Fibroblast of skin of back (primary cell): ENCODE measurements at places on chromosomes 16 and 17.

DNA sequence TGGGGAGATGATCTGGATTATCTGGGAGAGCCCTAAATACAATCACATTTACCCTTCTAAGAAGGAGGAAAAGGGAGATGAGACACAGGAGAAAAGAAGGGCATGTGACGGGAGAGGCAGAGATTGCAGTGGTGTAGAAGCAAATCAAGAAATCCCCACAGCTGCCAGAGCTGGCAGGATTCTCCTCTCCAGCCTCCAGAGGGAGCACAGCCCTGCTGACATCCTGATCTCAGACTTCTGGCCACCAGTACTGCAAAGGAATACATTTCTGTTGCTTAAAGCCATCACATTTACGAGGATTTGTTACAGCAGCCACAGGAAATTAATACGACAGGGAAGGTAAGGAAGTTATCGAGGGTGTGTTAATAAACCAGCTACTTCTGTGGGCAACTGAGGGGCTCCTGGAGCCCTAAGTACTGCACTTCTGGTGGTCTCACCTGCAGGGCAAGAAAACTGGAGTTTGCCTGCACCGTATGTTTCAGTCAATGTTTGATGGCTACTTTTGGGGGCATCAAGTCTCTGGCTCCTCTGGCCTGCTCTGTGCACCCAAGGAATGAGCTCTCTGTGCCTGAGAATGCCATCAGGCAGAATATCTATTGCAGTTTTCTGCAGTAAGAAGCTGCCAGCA, 22.9 kb upstream of the CDH13 start:
- DNase-seq: peak; percentile 65

- no peak for DNase-seq
Measured at GRCh38 chr16:65644821-65645220, 523.0 kb upstream of the CDH11 start.

DNA sequence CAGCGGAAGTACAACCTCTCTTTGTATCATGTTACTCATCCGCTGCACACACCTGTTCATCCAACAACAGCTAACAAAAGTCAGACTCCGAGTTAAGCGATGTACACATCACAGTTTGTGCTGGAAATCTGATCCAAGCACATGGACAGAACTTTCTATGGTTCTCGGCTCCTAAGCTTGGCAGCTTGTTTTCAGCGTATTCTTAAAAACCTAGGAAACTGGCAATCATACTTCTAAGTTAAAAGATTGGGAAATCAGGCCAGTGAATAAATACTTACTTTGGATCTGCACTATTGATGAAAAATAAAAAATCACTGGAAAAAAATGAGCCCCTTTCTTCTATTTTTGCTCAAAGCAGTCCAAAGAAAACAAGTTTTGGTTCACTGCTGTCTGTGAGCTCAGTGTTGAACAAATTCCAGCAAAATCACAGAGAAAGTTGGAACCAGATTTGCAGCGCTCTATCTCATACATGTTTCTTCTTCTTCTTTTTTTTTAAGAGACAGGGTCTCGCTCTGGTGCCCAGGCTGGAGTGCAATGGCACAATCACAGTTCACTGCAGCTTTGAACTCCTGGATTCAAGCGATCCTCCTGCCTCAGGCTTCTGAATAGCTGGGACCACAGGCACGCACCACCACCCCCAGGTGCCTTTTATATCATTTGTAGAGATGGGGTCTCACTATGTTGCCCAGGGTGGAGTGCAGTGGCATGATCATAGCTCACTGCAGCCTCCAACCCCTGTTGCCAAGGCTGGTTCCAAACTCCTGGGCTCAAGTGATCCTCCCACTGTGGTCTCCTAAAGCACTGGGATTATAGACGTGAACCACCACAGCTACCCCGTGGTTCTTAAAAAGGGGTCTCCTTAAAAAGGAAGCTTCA, 71.6 kb upstream of the CREBBP start:
- peak; percentile 51 for DNase-seq

- DNase-seq: peak; percentile 7
Measured at GRCh38 chr16:5428932-5429331, 331.3 kb upstream of the EEF2KMT start.

DNA sequence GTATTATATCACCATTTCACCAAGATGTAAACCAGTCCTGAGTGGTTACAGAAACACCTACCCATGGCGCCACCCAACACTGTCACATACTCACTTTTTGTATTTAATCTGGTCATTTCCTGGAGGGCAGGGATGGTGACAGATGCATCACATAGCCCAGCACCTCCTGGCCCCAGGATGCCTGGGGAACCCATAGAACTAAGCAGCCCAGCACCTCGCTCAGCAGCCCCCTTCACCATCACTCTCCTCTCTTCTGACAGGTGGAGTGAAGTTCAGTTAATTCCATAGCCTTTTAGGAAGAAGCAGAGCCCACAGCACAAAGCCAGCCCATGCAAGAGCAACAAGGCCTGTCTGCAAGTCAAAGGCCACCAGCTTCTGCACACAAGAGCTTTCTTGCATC, 27.5 kb downstream of the MYLK3 start:
- no peak for DNase-seq

- peak; percentile 98 for DNase-seq
Measured at GRCh38 chr17:66549731-66550207, 247.4 kb downstream of the PRKCA start.

GRCh38 chr16:48158296-48158695, 2.5 kb upstream of the ABCC12 start:
- DNase-seq: peak; percentile 80

DNA sequence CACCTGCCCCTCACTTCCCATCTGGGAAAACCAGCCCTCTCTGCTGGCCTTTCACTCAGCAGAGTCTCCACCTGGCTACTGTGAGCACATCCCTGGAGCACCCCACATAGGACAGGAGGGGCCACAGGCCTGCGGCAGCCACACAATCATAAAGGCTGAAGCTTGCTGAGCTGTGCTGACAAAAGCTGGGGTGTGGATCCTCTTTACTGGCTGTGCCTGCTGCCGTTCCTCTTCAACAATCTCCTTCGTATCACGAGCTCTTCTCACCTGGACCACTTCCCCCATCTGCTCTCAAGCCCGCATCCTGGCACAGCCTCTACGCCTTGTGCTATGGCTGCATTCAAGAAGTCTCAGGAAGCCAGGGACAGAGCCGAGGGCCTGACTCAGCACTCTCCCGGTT, 86.1 kb downstream of the ZNF778 start:
- no peak for DNase-seq

DNA sequence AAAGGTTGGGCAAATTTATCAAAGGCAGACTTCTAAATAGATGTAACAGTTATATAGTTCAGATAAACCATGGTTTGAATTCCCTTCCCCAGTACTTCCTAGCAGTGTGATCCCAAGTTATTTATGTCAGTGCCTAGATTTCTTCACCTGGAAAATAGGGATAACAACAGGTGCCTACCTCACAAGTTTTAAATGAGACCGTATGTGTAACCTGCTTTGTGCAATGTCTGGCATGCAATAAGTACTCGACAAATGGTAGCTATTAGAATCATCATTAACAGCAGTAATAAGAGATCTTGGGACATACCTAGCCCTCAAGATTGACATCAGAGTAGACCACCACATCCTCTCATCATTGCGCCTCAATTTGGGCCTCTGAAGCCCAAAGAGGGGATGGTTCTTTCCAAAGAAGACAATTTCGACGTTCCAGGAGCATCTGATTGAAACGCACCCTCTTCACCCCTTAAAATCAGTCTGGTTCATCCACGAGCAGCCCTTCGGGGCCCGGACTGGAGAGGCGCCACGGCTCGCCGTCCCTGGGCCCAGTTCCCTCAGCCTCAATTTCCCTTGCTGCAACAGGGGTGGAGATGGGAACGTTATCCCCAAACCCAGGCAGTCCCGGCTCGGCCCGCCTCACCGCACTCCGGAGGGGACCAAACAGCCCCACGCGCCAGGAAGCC, 541 bp downstream of the ACACA start:
- DNase-seq: no peak

DNA sequence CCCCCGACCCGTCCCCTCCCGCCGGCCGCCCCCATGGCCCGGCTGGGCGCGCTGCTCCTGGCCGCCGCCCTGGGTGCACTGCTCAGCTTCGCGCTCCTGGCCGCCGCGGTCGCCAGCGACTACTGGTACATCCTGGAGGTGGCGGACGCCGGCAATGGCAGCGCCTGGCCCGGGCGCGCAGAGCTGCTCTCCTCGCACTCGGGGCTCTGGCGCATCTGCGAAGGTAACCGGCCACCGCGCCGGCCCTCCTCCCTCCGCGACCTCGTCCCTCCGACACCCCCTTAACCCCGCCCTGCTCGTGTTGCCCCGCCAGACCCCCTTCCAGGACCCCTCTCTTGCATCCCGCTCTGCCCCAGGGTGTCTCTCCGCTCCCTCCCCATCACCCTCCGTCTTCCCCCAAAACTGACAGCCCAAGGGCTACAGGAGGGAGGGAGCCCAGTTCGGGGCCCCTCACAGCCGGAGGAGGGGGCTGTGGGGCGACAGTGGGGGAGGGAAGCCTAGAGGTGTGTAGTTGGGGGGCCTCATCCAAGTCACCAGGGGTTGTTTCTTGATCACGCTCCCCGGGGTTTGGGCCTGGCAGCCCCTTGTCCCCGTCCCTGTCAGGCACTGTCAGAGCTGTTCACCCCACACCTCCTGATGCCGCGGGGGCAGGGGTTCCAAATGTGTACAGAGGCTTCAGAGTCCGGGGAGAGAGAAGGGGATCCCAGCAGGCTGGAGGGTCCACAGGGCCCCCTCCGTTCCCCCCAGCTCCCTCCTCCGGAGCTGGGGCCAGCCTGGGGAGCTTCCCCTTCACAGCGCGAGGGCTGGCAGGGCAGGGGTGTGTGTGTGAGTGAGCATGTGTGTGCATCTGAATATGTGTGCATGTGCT, 794 bp downstream of the TMEM235 start:
- DNase-seq: no peak

- DNase-seq: no peak
Measured at GRCh38 chr17:74645010-74645409, 21.5 kb upstream of the CD300E start.

GRCh38 chr16:66894948-66895688, 14.8 kb downstream of the PDP2 start:
- peak; percentile 66 for DNase-seq

DNA sequence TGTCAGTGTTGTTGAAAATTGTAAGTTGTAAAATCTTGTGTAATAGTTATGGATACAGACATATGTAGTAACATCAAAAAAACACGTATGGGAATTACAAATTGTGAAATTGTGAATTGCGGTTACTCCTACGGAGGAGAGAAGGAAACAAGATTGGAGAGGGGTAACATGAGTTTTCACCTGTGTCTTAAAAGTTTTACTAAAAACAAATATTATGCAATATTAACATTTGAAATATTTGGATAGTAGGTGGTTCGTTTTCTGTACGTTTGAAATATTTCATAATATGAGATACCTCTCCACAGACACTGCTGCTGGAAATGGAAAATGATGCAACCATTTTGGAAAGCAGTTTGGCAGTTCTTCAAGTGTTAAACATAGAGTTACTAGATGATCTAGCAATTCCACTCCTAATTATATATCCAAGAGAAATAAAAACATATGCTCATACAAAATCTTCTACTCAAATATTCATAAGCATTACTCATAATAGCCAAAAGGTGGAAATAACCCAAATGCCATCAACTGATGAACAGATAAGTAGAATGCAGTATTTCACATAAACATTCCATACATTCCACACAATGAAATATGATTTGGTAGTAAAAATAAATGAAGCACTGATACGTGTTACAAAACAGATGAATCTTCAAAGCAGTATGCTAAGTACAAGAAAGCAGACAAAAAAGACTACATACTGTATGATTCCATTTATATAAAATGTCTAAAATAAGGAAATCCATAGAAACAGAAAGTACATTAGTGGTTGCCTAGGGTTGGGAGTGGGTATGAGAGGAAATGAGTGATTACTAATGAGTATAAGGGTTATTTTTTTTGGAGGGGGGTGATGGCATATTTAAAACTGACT, 40.7 kb upstream of the ABCA10 start:
- peak; percentile 92 for DNase-seq

DNA sequence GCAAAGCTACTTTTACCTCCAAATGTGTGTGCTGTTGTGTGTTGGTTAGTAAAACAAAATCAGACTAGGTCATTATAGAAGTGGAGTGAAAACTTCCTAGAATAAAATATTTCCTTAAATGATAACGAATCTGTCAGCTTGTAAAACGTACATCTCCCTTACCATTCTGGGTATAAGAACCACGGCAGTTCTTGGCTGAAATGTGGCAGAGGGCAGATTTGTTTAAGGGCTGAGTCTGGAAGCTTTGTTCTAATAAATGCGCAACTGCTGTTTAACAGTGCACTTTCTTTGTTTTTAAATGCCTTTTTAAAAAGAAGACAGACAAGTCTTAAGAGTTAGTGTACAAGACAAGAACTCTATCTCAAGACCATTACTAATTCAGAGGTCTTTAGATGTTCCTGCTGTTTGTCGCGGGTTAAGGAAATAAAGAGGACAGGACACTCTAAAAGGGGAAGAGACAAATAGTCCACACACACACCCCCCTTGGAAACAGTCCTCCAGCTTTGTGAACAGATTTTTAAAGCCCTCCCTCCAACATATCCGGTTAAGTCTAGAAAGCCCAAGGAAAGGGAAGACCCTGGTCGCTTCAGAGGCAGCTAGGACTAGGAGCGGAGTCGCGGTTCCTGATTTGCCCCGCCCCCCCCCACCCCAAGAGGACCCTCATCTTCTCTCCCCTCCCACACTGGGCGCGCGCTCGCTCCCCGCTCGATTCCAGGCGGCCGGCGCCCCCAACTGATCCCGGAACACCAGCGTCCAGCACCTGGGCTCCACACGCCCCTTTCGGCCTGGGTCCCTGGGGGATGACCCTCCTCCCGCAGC, 658 bp downstream of the SYNRG start:
- peak; percentile 58 for DNase-seq

- DNase-seq: no peak
Measured at GRCh38 chr17:1183171-1183873, 3.5 kb upstream of the ABR start.

DNA sequence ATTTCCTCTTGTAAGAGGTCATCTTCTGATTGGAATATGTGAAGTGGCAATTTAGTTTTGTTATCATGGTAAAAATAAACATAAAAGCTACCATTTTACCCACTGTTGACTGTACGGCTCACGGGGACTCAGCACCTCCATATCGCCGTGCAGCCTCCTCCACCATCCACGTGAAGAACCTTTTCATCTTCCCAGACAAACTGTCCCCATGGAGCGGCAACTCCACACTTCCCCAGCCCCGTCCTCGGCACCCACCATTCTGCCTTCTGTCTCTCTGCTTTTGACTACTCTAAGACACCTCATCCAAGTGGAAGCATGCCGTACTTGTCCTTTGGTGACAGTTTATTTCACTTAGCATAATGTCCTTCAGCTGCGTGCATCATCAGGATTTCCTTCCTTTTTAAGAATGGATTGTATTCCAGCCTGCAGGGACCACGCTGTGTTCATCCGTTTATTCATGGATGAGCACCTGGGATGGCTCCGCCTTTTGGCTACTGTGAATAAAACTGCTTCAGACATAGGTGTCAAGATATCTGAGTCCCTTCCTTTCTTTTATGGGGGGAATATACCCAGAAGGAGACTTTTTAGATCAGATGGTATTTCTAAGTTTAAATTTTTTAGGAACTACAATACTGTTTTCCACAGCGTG, 14.3 kb downstream of the FBXO31 start:
- DNase-seq: no peak
